ENCODE measurements at places on chromosomes 4 and X.

- no peak for DNase-seq
These were observed 136.8 kb downstream of the ANAPC4 start for GRCh38 chr4:25513814-25514213.

- no peak for DNase-seq
These were observed 44.4 kb downstream of the RPS3A start for GRCh38 chr4:151143811-151144210.

GRCh38 chr4:147236806-147237205, 244.1 kb upstream of the EDNRA start:
- DNase-seq = no peak

GRCh38 chrX:37405956-37406355, 56.8 kb downstream of the PRRG1 start:
- DNase-seq = no peak

DNA sequence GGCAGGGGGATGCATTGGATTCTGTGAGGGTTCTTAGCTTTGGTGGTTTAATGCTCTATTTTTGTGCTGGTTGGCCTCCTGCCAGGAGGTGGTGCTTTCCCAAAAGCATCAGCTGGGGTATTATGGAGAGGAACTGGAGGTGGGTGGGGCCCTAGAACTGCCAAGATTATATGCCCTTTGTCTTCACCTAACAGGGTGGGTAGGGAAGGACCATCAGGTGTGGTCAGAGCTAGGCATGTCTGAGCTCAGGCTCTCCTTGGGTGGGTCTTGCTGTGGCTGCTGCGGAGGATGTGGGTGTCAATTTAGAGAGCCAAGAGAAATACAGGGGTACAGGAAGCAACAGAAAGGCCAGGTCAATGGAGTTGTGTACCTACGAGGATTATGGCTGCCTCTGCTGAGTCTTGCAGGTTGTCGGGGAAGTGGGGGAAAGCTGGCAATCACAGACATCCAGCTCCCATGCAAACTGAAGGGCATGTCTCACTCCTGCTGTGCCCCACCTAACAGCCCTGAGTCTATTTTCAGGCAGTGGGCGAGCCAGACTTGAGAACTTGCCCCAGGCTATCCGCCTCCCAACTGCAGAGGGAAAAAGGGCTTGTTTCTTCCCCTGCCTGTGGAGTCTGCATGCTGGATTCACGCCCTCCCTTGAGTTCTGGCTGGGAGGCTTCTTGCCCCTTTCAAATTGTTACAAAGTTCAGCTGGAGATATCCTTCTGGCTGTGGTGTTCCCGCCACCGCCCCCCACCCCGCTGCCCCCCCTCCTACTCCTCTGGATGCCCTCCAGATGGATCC, 212.0 kb downstream of the COMMD8 start:
- DNase-seq = no peak

DNA sequence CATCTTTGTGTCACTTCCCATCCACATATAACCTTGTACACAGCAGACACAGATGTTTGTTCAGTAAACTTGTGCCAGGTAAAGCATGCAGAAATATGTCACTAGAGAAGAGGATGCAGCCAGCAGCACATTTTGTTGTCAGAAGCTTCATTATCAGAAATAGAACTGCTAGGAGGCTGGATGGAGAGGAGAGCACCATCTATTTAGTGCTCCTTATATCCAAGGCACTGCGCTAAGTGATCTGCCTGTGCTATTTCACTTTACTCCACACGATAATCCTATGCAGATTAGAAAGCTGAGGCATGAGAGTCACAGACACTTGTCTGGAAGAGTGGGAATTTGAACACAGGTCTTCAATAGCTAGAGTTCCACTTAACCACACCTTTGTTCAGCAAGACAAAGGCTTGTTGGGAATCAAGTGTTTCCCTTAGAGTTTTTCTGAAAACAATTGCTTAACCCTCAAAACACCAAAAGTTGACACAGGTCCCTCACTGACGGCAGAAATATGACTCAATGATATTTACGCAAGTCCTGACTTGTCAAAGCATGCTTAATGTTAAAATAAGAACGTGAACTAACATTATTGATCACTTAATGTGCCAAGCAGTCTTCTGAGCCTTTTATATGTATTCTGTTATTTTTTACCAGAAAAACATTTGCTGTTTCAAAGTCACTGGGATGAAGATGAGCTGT, 1.2 kb upstream of the QDPR start:
- no peak for DNase-seq

DNA sequence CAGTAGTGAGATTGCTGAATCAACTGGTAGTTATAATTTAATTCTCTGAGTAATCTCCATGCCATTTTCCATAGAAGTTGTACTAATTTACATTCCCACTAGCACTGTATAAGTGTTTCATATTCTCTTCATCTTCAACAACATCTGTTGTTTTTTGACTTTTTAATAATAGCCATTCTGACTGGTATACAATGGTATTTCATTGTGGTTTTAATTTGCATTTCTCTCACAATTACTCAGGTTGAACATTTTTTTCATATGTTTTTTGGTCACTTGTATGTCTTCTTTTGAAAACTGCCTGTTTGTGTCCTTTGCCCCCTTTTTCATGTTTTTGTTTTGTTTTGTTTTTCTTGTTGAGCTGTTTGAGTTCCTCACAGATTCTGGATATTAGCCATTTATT, 880.2 kb downstream of the RAPGEF2 start:
- DNase-seq = no peak

DNA sequence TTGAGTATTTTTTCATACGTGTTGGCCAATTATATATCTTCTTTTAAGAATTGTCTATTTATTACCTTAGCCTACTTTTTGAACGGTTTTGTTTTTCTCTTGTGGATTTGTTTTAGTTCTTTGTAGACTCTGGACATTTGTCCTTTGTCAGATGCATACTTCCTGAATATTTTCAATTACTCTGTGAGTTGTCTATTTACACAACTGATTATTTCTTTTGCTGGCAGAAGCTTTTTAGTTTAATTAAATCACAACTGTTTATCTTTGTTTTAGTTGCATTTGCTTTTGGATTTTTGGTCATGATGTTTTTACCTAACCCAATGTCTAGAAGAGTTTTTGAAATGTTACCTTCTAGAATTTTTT, 19.6 kb downstream of the UGT2B7 start:
- DNase-seq = no peak

- no peak for DNase-seq
These were observed 561.5 kb upstream of the FTHL17 start for GRCh38 chrX:31633349-31633748.

GRCh38 chr4:109648266-109648996, 54.8 kb downstream of the CASP6 start:
- no peak for DNase-seq

DNA sequence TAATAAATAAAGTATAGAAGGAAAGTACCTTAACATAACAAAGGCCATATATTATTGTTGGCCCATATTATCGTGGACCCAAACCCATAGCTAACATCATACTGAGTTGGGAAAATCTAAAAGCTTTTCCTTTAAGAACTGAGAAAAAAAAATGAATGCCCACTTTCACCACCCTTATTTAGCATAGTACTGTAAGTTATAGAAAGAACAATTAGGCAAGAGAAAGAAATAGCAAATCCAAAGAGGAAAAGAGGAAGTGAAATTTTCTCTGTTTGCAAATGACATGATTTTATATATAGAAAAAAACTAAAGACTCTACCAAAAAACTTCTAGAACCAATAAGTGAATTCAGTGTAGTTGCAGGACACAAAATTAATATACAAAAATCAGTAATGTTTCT, 1854.6 kb downstream of the PCDH7 start:
- no peak for DNase-seq

DNA sequence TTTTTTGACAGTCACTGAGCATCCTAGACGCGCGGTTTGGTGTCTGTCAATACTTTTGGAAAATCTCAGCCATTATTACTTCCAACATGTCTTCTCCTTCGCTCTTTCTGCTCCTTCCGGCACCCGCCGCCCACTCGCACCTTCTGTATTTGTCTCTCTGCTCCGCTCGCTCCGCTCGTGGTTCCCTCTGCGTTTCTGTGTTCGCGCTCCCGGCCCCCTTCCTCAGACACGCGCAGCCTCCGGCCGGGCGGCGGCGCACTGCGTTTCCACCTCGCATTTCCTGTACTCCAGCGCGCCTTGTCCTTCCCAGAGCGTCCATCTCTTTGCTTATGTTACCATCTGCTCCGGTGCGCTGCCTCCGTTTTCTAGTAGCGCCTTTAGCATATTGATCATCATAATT, 21.1 kb downstream of the PDE6B start:
- peak; percentile 11 for DNase-seq

- DNase-seq = peak; percentile 70
These were observed 3.9 kb downstream of the MAML3 start for GRCh38 chr4:140149846-140150635.

DNA sequence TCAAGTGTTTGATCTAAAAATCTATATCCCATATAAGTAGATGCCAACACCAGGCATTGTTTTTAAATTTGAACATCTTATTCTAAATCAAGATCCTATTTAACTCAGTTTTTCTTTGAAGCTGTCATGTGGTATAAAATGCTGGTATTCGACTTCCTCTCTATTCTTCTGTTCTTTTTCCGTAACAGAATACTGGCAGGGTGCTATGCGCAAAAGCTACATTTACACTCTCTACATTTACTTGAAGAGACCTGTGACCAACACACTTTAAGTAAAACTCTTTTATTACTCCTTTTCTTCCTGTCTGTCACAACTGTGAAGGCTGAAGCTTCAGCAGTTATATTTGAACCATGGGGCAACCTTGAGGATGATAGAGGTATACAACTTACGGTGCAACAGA, 612.8 kb downstream of the C4orf33 start:
- no peak for DNase-seq

DNA sequence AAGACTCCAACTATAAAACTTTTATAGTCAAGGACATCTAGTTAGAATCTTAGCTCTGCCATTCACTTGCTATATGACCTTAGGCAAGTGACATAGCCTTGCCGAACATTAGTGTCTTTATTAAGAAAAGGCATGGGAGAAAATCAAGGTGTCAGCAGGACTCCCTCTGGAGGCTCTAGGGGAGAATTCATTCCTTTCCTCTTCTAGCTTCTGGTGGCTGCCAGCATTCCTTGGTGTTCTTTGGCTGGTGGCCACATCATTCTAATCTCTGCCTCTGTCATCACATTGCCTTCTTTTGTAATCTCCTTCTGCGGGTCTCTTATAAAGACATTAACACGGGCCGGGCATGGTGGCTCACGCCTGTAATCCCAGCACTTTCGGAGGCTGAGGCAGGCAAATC, 99.8 kb downstream of the PPP1R2C start:
- no peak for DNase-seq

GRCh38 chr4:127660284-127660885, 27.6 kb downstream of the INTU start:
- no peak for DNase-seq

DNA sequence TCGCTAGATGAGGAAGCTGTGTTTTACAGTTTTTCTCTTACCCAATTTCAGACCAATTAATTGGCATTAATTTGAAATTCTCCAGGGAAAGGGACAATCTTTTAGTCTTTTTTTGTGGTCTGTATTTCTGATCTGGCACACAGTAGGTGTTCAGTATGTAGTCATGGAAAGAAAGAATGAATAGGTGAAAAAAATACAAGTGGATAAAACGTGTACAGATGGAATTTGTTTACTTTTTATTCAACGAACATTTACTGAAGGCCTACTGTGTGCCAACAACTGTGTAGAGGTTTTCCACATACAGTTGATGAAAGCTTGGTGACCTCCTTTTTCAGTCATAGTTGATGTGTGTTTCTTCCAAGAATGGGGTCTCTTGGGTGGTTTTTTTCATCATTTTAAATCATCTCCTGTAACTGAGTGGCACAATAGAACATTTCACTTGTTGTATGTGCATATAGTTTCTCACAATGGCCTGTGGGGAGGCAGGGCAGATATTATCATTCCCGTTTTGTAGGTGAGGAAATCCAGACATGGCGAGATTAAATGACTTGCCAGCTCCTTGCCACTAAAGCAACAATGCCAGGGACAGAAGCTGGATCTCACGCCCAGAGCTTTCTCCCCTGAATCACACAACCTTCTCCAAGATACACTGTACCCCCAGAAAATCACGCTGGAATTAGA, 102.4 kb downstream of the CEP135 start:
- no peak for DNase-seq

GRCh38 chrX:55220119-55220794, at the start of gene PAGE5:
TSS of gene PAGE5 (plus strand) at chrX:55220346. CDS start at chrX:55221383, 1,037 bp downstream.
- no peak for DNase-seq

- DNase-seq = no peak
These were observed 191.7 kb downstream of the TLL1 start for GRCh38 chr4:166064721-166065120.

- DNase-seq = no peak
These were observed 33.2 kb upstream of the CLDN24 start for GRCh38 chr4:183355405-183355804.

GRCh38 chr4:140298001-140298400, 75.4 kb upstream of the SCOC start:
- no peak for DNase-seq

DNA sequence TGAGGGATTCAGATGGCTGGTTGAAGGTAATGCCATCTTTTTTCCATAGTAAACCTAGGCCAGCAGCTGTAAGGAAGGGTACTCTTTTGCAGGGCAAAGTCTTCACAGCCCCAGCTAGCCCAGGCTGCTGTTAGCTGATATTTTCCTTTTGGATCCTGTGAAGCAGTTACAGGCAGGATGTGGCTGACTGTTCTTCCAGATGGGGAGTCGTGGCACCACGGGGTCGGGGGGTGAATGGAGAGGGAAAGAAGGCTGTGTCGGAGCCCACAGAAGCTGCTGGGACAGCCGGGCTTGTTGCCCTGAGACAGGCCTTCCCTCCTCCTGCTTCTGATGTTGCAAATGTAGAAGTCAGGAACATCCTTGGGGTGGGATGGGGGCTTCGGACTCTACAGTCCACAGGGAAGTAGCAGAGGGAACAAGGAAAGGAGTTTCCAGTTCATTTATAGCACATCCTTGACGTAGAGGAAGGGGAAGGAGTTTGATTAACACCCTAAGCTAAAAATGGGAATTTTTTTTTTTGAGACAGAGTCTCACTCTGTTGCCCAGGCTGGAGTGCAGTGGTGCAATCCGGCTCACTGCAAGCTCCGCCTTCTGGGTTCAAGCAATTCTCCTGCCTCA, 64.6 kb upstream of the TMEM150C start:
- DNase-seq = no peak

- DNase-seq = no peak
These were observed 161.9 kb downstream of the RELL1 start for GRCh38 chr4:37524267-37524666.

GRCh38 chr4:139533511-139533910, 22.5 kb downstream of the SETD7 start:
- DNase-seq = no peak

DNA sequence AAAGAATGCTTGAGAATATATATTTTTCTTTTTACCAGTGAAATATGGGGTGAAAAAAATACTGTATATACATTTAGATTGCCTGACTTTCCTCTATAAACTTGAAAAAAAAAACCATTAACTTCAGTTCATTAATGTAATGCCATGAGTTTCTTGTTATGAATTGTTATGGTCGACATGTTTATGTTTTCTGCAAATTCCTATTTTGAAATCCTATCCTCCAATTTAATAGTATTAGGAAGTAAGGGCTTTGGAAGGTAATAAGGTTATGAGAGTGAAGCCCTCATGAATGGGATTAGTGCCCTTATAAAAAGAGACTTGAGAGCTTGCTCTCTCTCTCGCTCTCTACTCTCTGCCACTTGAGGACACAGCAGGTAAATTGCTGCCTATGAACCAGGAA, 211.4 kb downstream of the LDB2 start:
- no peak for DNase-seq

- DNase-seq = no peak
These were observed 36.6 kb upstream of the UGT2A1 start for GRCh38 chr4:69689599-69689998.

Measured in right hindlimb (tissue), 1 donor.